Fibroblast of lung (primary cell): ENCODE measurements at places on chromosomes 2 and 18. TPM values are rescaled to one million over a fixed set of nuclear protein-coding genes. Genes with fewer than 3 reads are reported as not detected.

The TNFAIP6 gene
- polyA plus RNA-seq: 28.5 and 35.0 TPM in 2 replicates

The TCF7L1 gene
- polyA plus RNA-seq: 1.5 and 1.9 TPM in 2 replicates

The SCN9A gene
- 31.2 and 64.2 TPM in 2 replicates for polyA plus RNA-seq

The NT5DC4 gene
- polyA plus RNA-seq: not detected in 2 replicates

The CDK15 gene
- 2.3 and 6.0 TPM in 2 replicates for polyA plus RNA-seq

The STPG4 gene
- polyA plus RNA-seq: 0.05 TPM in 1 of 2 replicates, not detected in the other

The PDE1A gene
- 4.0 and 5.4 TPM in 2 replicates for polyA plus RNA-seq

The CCDC141 gene
- 0.03 and 0.05 TPM in 2 replicates for polyA plus RNA-seq

The NPAS2 gene
- polyA plus RNA-seq: 4.9 and 8.7 TPM in 2 replicates

The RMDN2 gene
- polyA plus RNA-seq: 4.9 and 9.2 TPM in 2 replicates

The INHBB gene
- 0.01 TPM in 1 of 2 replicates, not detected in the other for polyA plus RNA-seq

The CPLX4 gene
- polyA plus RNA-seq: not detected in 2 replicates

The CAVIN2 gene
- polyA plus RNA-seq: 25.1 and 26.4 TPM in 2 replicates

The C2orf72 gene
- polyA plus RNA-seq: 0.09 and 1.9 TPM in 2 replicates

The ESPNL gene
- polyA plus RNA-seq: 0.36 and 0.79 TPM in 2 replicates

The WDR75 gene
- 33.9 and 36.4 TPM in 2 replicates for polyA plus RNA-seq

The RNF144A gene
- polyA plus RNA-seq: 0.24 and 0.40 TPM in 2 replicates

The STEAP3 gene
- 26.7 and 28.4 TPM in 2 replicates for polyA plus RNA-seq

The ALLC gene
- polyA plus RNA-seq: not detected in 2 replicates

The SOX11 gene
- 1.2 and 1.5 TPM in 2 replicates for polyA plus RNA-seq

The ABCG8 gene
- not detected in 2 replicates for polyA plus RNA-seq
